ENCODE measurements at places on chromosomes 2 and 18.

- no peak for DNase-seq
Measured at GRCh38 chr18:71673954-71674353, 870.2 kb downstream of the CBLN2 start.

- DNase-seq: no peak
Measured at GRCh38 chr2:239041062-239041461, 193.2 kb downstream of the TWIST2 start.

GRCh38 chr2:206736935-206737334, 18.7 kb upstream of the DYTN start:
- no peak for DNase-seq

DNA sequence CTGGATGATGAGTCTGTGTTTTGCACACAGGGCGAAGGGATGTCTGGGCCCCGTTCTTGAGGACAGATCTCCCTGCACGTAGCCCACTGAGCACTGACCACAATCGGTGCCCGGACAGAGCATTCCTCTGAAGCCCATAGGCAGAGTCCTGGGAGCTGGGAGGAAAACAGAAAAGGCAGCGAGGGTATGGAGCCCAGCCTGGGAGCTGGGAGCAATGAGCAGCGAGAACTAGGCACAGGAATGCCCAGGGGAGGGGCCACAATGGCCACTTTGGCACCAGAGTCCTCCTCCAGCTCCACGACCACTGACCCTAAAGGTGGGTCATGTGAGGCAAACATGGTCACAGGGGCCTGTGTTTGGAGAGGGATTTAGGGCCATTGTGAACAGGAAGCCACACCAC, 333.9 kb downstream of the EIPR1 start:
- DNase-seq: no peak

- DNase-seq: peak; percentile 4
Measured at GRCh38 chr2:164456619-164457018, 164.7 kb downstream of the GRB14 start.

DNA sequence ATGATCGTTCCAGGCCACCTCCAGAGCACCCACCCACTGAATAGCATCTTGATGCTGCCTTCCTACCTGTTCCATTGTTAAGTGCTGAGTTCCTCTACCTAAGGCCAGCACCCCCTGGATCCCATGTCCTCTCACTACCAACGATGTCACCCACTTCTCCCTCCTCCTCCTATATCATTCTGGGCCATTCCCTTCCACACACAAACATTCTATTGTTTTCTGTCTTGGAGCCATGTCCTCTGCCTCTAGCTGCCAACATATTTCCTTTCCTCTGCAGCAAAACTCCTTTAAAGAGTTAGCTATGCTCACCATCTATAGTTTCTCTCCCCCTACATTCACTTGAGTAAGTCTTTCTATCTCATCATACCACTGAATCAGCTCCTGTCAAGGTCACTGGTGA, 64.0 kb upstream of the ACKR3 start:
- DNase-seq: no peak

- peak; percentile 35 for DNase-seq
Measured at GRCh38 chr2:181778621-181779201, 98.4 kb upstream of the NEUROD1 start.

- DNase-seq: peak; percentile 86
Measured at GRCh38 chr2:42872721-42873120, 80.3 kb upstream of the HAAO start.

- DNase-seq: no peak
Measured at GRCh38 chr2:161146996-161147395, 13.2 kb upstream of the TANK start.

GRCh38 chr18:57749604-57749970, 53.5 kb downstream of the ATP8B1 start:
- DNase-seq: no peak

DNA sequence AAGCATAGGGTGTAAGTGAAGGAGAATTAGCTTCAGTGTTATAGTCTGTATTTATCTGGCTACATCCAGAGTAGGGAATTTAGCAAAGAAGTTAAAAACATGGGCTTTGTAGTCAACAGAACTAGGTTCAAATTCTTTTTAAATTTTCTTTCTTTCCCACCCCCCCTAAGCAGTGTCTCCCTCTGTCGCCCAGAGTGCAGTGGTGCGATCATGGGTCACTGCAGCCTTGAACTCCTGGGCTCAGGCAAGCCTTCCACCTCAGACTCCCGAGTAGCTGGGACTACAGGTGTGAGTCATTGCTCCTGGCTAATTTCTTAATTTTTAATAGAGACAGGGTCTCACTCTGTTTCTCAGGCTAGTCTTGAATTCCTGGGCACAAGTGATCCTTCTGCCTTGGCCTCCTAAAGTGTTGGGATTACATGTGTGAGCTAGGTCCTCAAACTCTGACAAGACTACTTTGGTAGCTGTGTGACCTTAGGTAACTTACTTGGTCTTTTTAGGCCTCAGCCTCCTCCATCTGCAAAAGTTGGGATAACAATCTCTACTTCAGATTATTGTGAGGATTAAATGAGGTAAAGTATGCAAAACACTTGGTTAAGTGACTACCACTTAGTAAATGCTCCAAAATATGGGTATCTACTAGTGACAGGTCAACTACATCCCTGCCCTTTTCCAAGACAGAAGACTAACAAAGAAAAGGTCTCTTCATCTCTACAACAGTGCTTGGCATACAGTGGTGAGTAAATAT, 17.8 kb downstream of the DOK1 start:
- no peak for DNase-seq

DNA sequence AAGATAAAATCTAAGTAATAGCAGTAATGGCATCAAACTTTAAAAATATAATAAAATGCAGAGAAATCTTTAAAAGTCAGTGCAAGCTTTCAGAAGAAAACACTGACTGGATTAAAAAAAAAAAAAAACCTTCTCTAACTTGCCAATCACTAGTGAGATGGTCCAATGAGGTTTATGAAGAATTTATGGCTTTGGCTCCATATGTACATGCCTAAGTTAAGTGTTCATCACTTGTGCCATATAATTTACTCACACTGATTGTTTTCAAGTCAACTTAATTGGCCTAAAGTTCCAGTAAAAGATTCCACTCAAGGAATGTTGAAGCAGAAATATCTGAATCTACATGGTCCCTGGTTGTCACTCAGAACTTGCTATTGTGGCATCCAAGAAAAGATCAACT, 40.7 kb upstream of the RAB27B start:
- DNase-seq: no peak

Measured in fibroblast of pulmonary artery (primary cell).